GM20000 (cell line): ENCODE measurements at places on chromosomes 12 and 14.

DNA sequence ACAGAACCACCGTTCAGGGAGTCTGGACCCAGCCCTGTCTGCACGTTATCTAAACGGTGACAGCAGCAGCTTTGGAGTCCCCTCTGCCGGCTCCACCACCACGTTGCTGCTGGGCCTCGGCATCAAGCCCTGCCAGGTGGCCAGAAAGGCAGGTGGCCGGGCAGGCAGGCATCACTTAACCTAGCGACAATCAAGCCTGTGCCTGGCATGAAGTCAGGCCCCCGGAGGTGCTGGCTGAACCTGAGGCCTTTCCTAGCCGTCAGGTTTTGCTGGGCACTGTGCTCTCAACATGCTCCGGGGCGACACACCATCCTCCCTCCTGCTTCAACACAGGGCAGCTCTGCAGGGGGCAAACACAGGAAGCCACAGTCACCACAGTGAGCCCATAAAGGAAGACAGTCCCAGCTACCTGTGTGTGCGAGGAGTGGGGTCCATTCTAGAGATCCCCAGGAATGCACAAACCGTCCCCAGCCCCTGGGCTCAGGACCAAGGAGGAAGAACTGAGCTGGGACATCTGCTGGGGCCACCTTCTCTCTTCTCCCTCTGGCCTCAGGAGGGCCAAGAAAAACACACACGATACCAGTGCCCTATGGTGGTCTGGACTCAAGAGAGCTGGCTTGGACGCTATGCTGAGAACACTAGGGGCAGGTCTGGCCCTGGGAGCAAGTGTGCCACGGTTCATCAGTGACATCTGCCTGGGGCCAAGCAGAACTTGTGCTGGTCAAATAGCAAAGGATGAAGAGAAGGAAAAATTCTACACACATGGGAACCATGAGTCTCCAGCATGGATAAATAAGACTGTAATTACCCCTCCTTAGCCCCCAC, 44.7 kb downstream of the CCDC88C start:
- no peak for DNase-seq

- no peak for DNase-seq
Observed at GRCh38 chr12:33605757-33606156, 166.1 kb upstream of the SYT10 start.

GRCh38 chr14:68977718-68978171, 1.4 kb downstream of the ACTN1 start:
- peak; percentile 47 for DNase-seq

DNA sequence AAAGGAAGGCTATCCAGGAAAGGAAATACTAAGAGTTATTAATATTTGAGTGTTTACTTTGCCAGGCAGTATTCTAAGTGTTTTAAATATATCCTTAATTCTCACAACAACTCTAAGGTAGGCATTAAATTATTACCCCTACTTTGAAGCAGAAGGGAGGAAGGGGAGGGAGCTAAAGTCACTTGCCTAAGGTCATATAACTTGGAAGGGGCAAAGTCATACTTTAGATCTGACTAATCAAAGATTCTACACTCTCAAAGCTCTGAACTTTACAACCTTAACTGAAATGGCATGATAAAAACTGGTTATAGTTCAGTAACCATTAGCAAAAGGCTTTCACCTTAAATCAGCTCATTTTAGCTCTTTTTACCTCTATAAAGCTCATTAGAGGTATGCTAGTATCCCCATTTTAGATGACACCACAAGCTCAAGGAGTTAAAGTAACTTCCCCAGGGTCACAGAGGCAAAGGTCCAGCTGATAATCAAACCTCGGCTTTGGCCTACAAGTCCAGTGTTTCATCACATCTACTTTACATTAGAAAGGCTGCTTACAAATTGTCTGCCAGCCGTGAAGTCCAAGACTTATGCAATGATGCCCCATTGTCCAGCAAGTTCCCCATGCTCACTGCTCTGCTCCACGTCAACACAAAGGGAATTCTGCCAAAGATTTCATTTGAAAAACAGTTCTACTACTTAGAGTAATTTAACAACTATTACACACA, 223.9 kb downstream of the MED13L start:
- DNase-seq = no peak

DNA sequence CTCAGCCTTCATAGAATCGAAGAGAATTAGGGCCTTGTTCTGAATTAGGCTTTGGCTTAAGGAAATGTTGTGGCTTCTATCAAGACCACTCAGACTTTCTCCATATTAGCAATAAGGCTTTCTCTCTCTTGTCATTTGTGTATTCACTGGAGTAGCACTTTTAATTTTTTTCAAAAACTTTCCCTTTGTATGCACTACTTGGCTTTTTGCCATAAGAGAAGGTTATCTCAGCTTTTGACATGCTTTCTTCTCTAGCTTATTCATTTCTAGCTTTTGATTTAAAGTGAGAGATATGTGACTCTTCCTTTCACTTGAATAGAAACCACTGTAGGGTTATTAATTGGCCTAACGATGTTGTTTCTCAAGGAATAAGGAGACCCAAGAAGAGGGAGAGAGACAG, 244.2 kb downstream of the GPHN start:
- peak; percentile 7 for DNase-seq

DNA sequence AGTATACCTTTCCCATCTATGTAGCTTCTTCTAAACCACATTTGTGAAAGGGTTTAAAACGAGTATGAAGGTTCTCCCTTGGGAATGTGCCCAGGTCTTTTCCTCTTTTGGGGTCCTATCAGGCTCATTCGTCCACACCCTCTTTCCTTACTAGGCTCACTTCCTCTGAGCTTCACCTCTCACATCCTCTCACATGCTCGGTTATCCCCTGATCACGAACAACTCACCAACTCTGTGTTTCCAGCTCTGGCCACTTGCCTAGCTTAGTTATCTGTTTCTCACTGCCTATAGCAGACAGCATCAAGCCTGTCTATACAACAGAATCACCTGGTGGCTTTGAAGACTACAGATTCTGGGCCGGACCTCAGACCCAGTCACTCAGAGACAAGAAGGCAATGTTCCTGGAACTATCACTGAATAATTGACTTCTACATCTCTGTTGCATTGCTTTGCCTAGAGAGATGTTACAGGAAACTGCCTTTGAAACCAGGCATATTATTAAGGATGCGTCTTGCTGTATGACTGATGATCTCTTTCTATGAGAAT, 158.2 kb downstream of the FOXN3 start:
- peak; percentile 16 for DNase-seq

GRCh38 chr14:30521899-30522736, 36.8 kb upstream of the G2E3 start:
- DNase-seq = peak; percentile 40

GRCh38 chr12:122732170-122732569, 1.5 kb upstream of the HCAR1 start:
- DNase-seq = no peak

- no peak for DNase-seq
Observed at GRCh38 chr14:76780058-76780345, 18.7 kb downstream of the VASH1 start.

DNA sequence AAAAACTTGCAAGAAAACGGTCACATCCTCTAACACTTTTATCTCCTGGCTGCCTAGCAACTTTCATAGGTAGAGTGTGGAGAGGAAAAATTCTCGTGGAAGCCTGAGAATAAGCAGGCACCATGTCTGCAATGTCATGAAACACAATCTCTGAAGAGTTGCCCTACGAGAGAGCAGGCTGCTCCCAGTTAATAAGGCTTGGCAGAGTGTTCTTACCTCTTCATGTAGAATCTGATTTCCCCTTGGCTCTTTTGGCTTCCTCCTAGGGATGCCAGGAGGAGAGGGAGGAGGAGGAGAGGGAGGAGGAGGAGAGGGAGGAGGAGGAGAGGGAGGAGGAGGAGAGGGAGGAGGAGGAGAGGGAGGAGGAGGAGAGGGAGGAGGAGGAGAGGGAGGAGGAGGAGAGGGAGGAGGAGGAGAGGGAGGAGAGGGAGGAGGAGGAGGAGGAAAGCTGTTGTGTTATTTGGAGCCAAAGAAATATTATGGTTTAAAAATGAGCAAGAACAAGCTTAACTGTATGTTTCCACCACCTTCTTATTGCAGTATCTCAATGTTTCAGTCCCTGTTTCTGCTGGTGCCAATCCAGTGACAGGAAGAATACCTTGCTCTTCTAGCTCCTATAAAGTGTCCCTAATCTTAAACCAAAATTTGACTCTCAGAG, 52.9 kb downstream of the EGLN3 start:
- DNase-seq = no peak

- no peak for DNase-seq
Observed at GRCh38 chr12:117622087-117622486, 260.7 kb upstream of the NOS1 start.

DNA sequence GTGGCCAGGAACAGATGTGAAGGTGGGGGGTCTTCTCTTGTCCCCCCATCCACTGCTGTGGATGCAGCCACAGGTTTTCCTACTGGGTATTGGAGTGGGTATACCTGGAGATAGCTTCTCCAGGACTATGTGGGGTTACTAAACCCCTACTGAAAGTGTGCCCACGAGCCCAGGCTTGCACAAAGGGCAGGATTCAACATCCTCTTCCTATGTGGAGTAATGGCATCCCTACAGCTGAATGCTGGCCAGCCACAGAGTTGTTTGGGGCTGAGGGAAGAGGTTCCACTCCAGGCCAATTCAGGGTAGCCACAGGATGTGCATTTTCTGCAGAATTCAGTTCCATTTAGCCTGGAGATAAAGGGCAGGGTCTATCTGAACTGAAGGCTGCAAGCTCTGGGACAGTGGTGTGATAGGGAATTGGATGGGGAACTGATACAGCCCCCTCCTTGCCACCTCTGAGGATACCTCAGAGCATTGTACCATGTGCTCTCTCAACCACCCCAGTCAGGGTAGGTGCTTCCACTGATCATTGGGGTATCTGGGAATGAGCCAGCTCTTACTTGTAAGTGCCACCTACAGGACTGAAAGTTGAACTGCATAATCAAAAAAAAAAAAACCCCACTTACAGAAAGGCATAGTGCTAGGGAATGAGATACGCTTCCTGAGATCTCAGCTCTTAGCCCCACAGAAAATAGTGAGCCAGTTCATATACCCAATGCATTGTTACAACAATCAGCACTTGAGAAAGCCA, 187.1 kb downstream of the KITLG start:
- peak; percentile 16 for DNase-seq

- no peak for DNase-seq
Observed at GRCh38 chr14:33127531-33127930, 188.9 kb downstream of the NPAS3 start.

- DNase-seq = peak; percentile 74
Observed at GRCh38 chr12:62631471-62632410, 165.1 kb downstream of the MON2 start.
